Stimulated activated effector memory CD8-positive, alpha-beta T cell treated with anti-CD3 and anti-CD28 coated beads, Interleukin-12 subunit alpha, Interleukin-12 subunit beta, amount 100 ng/mL, for 72 hours (primary cell): ENCODE measurements at places on chromosomes 2 and 18.

DNA sequence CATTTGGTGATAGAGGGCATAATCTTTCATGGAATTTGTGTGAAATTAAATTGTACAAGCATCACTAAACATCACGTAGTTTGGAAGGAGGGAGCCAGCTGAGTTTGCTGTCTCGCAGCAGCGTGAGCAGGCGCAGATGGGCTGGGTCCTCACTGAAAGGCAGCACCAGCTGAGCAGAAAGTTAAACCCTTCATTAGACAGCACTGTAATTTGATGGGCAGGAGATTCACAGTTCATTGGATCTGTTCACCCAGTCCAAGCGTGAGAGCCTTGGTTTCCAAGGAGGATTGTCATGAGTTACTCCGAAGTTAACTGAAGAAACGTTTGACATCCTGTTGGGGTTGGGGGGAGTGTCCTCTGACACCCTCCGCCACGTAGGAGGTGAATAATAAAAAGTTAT, 89.8 kb upstream of the NFATC1 start:
- DNase-seq, result no peak

- no peak for DNase-seq
Measured at GRCh38 chr2:232473467-232473890, 14.2 kb downstream of the ECEL1 start.

DNA sequence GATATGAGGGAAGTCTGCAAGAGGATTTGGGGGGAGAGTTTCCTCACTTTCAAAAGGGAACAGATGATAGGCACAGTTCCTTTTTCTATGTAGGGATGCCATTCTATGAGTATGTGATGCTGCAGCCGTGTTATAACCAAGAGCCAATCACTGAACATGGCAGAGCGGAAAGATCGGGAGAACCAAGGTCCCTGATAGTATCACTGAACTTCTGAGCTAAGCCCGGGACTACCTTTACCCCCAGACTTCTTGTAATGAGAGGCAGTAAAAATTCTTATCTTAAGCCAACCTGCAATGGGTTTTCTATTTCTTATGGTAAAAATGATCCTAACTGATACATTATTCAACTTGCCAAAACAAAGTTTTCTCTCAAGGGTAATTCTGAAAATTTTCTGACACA, 21.6 kb upstream of the SLC1A4 start:
- no peak for DNase-seq

GRCh38 chr18:9858642-9859041, 27.1 kb upstream of the TXNDC2 start:
- no peak for DNase-seq

- DNase-seq, result no peak
Measured at GRCh38 chr2:1169291-1169949, 218.8 kb downstream of the SNTG2 start.

- DNase-seq, result no peak
Measured at GRCh38 chr2:142973160-142973821, 95.8 kb downstream of the KYNU start.

DNA sequence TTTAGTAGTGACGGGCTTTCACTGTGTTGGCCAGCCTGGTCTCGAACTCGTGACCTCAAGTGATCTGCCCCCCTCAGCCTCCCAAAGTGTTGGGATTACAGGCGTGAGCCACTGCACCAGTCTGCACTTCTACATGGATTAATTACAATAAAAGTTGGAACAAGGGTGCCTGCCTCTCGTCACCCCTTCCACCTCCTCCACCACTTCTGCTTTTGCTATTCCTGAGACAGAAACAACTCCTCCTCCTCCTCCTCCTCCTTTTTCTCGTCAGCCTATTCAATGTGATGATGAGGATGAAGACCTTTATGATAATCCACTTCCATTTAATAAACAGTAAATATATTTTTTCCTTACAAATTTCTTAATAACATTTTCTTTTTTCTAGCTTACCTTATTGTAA, 35.2 kb downstream of the SRBD1 start:
- DNase-seq, result no peak

- DNase-seq, result no peak
Measured at GRCh38 chr2:46334389-46335271, 37.4 kb downstream of the EPAS1 start.

DNA sequence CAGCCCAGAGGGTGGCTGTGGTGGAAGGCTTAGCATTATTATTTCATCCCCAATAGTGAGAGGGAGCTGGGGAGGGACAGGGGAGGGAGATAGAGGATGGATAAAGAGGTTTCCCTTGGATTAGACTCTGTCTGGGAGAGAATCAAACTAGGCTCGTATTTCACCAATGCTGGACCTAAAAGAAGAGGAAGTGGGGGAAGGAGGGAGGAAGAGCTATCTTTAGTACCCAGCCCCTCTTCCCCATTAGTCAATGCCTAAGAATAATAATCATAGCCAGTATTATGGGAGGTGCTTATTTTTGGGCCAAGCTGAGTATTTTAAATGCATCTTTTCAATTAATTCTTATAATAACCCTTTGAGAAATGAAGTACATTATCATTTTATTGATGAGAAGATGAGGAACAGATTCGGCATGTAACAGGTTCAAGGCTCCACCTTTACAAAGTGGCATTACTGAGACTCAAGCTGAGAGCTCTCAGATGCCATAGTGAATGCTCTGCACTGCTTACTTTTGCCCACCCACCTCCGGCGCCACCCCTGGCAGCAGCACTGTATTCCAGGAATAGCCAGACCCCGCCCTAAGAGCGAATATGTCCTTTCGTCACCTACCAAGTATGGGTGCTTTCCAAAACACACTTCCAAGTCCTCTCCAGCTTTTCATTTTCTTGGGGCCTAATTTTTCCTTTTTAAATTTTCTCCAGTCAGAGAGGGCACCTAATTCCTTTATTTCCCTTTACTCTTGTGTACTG, 21.0 kb downstream of the PAX8 start:
- DNase-seq, result no peak

- DNase-seq, result peak; percentile 56
Measured at GRCh38 chr2:171318463-171318934, 115.3 kb downstream of the METTL8 start.

DNA sequence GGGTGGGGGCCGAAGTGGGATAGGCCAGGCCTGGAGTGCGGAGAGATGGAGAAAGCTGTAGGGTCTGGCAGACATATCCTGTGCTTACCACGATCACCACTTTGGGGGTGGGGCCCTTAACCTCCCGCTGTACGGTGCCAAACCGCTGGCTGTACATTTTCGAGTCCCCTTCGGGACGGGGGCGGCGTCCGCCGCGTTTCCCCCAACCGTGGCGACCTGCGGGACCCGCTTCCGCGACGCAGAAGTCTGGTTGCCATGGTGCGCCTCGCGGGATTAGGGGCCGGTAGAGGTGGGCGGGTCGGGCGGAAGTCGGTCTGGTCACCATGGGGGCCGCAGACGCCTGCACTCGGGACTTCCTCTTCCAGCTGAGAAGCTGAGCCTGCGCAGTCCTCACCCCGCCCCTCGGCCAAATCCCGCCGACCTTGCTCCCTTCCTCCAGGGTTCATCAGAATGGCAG, at the start of gene CFAP53:
Gene CFAP53 (minus strand): TSS at position 248 of the 457 bp plus-strand sequence. CDS start 91 bp downstream, at position 157.
- DNase-seq, result peak; percentile 70

- DNase-seq, result no peak
Measured at GRCh38 chr2:36338827-36339145, 16.8 kb upstream of the CRIM1 start.

DNA sequence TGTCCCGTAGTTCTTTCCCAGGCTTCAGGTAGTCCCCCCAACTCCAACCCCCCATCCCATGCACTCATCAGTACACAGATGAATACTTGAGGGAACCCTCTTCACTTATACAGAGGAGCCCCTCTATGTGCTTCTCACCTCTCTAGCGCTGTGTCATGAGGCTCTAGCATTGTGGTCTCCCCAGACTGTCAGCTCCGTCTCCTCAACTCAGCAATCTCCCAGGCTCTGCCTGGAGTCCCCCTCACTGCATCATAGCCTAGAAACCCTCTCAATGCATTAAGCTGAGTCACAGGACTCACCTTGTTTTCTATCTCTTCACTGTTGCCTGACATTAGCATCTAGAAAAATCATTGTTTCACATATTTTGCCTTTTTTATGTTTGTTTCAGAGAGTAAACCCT, 20.2 kb upstream of the PRKCE start:
- no peak for DNase-seq

GRCh38 chr2:33372940-33373553, 103.4 kb upstream of the RASGRP3 start:
- peak; percentile 9 for DNase-seq

DNA sequence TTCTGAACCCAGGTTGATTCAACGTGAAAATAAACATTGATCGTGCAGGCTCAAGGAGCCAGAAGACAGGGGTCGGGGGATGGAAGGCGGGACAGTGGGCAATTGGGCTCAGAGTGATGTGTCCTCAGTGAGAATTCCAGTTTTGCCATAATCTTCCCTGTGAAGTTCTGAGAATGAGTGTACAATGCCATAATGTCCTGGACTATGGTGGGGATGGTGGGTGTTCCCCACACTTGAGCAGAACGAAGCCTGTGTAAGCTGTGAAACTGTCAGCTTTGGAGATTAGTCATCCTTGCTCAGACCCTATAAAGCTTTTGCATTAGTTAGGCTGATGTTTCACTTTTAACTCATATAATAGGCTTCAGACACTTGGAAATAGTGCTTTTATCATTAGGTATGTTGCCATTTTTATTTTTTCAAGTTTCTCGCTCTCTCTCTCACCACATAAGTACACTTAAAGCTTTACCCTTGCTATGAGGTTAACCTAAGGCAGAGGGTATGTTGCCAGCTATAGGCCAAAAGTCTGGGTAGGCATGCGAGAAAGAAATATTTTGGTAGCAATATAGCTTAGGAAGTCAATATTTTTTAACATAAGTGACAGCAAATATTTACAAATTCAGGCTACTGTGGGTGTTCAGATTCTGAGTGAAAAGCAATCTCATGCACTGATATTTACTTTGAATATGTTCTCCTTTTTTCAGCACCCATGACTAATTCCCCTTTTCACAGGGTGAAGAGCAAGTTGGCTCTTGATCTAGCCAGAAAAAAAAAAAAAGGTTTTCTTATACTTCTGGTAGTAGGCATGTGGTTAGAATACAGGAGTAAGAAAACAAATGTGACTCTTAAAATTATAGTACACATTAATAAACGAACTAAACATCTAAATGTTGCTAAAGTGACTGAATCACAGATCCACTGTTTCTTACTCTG, 47.2 kb downstream of the CDC42EP3 start:
- DNase-seq, result no peak

- no peak for DNase-seq
Measured at GRCh38 chr2:203590496-203590895, 55.4 kb upstream of the RAPH1 start.

- DNase-seq, result no peak
Measured at GRCh38 chr2:98515250-98515991, 70.8 kb downstream of the INPP4A start.

DNA sequence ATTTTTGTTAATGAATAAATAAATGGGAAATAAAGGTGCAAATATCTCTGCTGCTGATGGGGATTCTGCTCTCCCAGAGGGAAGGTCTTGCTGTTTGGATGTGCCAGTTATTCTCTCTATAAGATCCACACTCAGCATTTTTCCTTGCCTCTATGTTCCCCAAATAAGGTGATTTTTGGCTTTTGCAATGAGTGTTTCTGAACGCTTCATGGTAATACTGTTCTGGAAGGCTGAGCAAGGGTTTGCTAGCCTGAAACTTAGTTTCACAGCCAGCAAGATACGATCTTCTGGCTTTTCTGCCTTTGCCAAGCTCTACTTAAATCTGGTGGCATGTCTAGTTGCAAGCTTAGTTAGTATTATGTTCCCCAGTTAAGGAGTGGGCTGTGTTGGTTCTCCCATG, 114.6 kb downstream of the LPIN1 start:
- DNase-seq, result no peak

GRCh38 chr18:57901825-57902589, 98.9 kb upstream of the ATP8B1 start:
- no peak for DNase-seq

DNA sequence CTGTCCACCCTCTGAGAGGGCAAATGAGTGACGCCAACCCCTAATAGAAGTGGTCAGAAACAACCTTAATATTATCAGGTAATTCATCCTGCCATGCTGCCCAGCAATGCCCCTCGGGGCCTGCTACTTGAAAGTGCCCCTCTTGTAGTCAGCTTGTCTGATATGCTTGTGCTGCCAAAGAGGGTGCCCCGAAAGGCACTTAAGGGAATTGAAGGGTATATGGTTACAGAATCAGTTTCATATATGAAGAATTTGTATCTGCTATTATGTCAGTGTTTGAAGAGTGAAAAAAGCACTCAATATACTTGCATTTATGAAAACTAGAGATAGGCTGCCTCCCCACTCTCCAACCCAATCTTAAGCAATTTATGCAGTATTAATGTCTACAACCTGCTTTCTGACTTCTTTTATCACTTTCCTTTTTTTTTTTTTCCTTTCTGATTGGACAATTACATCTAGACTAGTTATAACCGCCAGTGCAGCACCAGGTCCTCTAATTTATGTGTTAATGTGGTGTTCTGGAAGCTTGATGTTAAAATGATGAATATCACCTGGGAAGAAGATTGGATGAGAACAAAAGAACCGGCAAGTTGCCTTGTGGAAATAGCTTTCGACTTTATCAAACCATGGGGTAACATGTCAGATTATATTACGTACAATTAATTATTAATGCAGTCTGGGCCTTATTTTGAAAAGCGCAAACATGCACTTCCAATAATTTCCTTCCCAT, 646.9 kb upstream of the ACVR2A start:
- DNase-seq, result no peak

- no peak for DNase-seq
Measured at GRCh38 chr2:63078852-63079606, 28.4 kb downstream of the OTX1 start.

GRCh38 chr2:96538487-96539214, 2.1 kb downstream of the ARID5A start:
- DNase-seq, result peak; percentile 72

GRCh38 chr2:120430957-120431356, 85.0 kb downstream of the INHBB start:
- DNase-seq, result no peak
